Bladder microvascular endothelial cell (primary cell): ENCODE measurements at places on chromosomes 11 and 22. TPM values are rescaled to one million over a fixed set of nuclear protein-coding genes. Genes with fewer than 3 reads are reported as not detected.

The PLA2G3 gene
- not detected in 2 replicates for total RNA-seq

The LBHD1 gene
- total RNA-seq: 1.6 and 2.8 TPM in 2 replicates

The CDC45 gene
- total RNA-seq: 28.6 and 29.6 TPM in 2 replicates

The GUCY1A2 gene
- total RNA-seq: under 0.01 and 0.13 TPM in 2 replicates

The CADM1 gene
- total RNA-seq: 0.81 and 6.3 TPM in 2 replicates

The CNGA4 gene
- not detected in 2 replicates for total RNA-seq

The GLYAT gene
- total RNA-seq: not detected in 2 replicates

The SH3BP1 gene
- 0.16 and 1.8 TPM in 2 replicates for total RNA-seq

The C11orf97 gene
- not detected in 2 replicates for total RNA-seq

The MPZL2 gene
- total RNA-seq: 41.0 and 78.2 TPM in 2 replicates

The CASP12 gene
- total RNA-seq: 3.7 and 7.4 TPM in 2 replicates

The KDELR3 gene
- total RNA-seq: 16.7 and 27.7 TPM in 2 replicates

The C11orf87 gene
- not detected in 2 replicates for total RNA-seq

The SCUBE1 gene
- 0.16 and 0.38 TPM in 2 replicates for total RNA-seq

The IFITM10 gene
- 0.25 TPM in 1 of 2 replicates, not detected in the other for total RNA-seq

The FGF19 gene
- total RNA-seq: not detected in 2 replicates

The DDTL gene
- 0.25 and 1.1 TPM in 2 replicates for total RNA-seq

The TRPM5 gene
- total RNA-seq: not detected in 2 replicates

The CCDC81 gene
- total RNA-seq: 0.32 and 1.3 TPM in 2 replicates

The ELMOD1 gene
- 0.31 TPM in 1 of 2 replicates, not detected in the other for total RNA-seq

The MRE11 gene
- 8.9 and 16.7 TPM in 2 replicates for total RNA-seq

The FADD gene
- 42.9 and 49.3 TPM in 2 replicates for total RNA-seq
